ENCODE measurements at places on chromosomes 7 and 10. TPM values are rescaled to one million over a fixed set of nuclear protein-coding genes. Genes with fewer than 3 reads are reported as not detected.

DNA sequence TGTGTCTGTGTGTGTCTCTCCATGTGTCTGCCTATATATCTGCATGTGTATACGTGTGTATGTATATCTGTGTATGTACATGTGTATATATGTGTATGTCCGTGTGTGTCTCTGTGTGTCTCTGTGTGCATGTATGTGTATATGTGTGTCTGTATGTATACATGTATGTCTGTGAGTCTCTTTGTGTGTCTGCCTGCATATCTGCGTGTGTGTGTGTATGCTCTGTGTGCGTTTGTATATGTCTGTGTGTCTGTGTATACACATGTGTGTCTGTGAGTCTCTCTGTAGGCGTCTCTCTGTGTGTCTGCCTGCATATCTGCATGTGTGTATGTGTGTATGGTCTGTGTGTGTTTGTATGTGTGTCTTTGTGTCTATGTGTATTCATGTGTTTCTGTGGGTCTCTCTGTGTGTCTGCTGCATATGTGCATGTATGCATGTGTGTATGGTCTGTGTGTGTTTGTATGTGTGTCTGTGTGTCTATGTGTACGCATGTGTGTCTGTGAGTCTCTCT is 23.7 kb upstream of the KLF6 start:
- H3K4me1 ChIP-seq: peaks cover 4% of the 10 kb centered on the region
- H3K36me3 ChIP-seq: no peaks in the 10 kb centered on the region
- H3K4me3 ChIP-seq: no peak overlapping the region
- DNase-seq: no peak
- no peaks in the 10 kb centered on the region for H3K27me3 ChIP-seq

DNA sequence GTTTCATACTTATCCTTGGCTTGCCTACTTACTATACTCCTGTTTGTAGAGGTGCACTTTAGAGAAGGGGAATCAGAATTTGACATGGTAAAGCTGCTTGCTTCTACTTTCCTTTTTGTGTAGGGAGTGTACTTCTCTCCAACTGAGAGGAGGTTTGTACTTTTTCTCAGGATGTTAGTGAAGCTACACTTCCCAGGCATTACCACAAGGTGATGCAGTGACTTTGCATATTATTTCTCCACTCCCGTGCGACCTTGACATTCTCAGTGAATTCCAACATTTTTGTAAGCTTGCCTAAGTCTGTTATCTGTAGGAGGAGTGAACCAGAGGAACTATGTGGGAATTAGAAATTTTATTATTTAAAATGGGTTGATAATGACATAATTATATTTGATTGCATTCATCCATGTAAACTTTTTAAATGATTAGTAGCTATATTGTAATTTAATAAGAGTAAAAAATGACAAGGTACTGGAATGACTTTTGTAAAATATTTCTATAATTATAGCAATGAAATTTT is 5.2 kb downstream of the TAX1BP1 start:
- H3K4me3 ChIP-seq: no peak overlapping the region
- H3K4me1 ChIP-seq: peaks cover 5% of the 10 kb centered on the region
- no peak overlapping the region for H3K27ac ChIP-seq
- no peak for DNase-seq

CPA2 gene
- 1.0 TPM for total RNA-seq

EGR2 gene
- 11.4 TPM for total RNA-seq

GRCh38 chr7:36203071-36203790 is 50.2 kb downstream of the EEPD1 start:
- peaks cover 12% of the 10 kb centered on the region for H3K4me1 ChIP-seq
- H3K36me3 ChIP-seq: no peaks in the 10 kb centered on the region
- no peak for DNase-seq
- no peak overlapping the region for H3K4me3 ChIP-seq

DNA sequence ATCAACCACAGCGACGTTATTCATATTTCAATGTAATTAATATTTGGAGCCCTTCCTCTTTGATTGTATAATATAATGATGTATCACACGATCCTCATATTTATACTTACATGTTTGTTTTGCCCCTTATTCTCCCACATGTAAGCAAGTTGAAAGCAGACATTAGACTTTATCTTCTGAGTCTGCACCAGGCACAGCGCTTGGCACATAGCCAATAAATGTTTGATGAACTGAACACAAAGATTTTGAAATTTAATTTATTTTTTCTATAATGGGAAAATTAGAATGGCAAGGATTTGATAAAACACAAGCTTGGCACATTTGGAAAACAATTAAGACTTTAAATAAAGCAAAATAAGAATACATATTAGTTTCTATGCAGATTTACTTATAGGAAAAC is 31.6 kb downstream of the ZFAND4 start:
- no peaks in the 10 kb centered on the region for H3K36me3 ChIP-seq
- DNase-seq: no peak
- H3K27me3 ChIP-seq: no peaks in the 10 kb centered on the region
- H3K4me1 ChIP-seq: no peaks in the 10 kb centered on the region

HABP2 gene
- total RNA-seq: not detected

DNA sequence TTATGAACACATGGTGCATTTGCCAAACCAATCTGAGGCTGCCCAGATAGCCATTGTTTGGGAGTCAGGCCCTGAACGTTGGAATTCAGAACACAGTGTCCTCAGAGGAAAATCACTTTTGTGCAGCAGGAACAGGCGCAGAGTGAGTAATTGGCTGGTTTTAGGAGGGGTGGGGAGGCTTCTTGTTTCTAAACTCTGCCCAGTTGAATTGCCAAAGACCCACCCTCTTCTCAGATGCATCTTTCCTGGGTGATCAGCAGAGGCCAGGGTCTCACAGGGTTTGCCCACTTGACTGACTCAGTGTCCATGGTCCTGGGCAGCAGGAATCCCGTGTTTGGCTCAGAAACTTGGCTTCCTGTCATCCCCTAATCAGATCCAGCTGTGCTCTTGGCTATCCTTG is 24.3 kb downstream of the PRLHR start:
- no peaks in the 10 kb centered on the region for H3K27me3 ChIP-seq
- no peaks in the 10 kb centered on the region for H3K4me1 ChIP-seq
- no peaks in the 10 kb centered on the region for H3K36me3 ChIP-seq
- no peak for DNase-seq
- no peak overlapping the region for H3K27ac ChIP-seq

DMBT1 gene
- 0.10 TPM for total RNA-seq

MRPS17 gene
- 8.6 TPM for total RNA-seq

CARD11 gene
- 1.9 TPM for total RNA-seq

- DNase-seq: peak; percentile 81
- no peaks in the 10 kb centered on the region for H3K4me1 ChIP-seq
- no peaks in the 10 kb centered on the region for H3K27me3 ChIP-seq
- H3K4me3 ChIP-seq: no peak overlapping the region
- peaks cover 8% of the 10 kb centered on the region for H3K36me3 ChIP-seq
Observed at GRCh38 chr7:44767912-44768627, 19.4 kb downstream of the ZMIZ2 start.

SLC29A3 gene
- 8.8 TPM for total RNA-seq

- no peak overlapping the region for H3K4me3 ChIP-seq
- DNase-seq: peak; percentile 59
- H3K4me1 ChIP-seq: no peaks in the 10 kb centered on the region
- no peaks in the 10 kb centered on the region for H3K27me3 ChIP-seq
Observed at GRCh38 chr7:157465891-157466866, 129.4 kb downstream of the DNAJB6 start.

- no peak for DNase-seq
- no peaks in the 10 kb centered on the region for H3K4me1 ChIP-seq
- no peak overlapping the region for H3K4me3 ChIP-seq
- no peaks in the 10 kb centered on the region for H3K27me3 ChIP-seq
- H3K27ac ChIP-seq: no peak overlapping the region
Observed at GRCh38 chr10:12491491-12491890, 142.1 kb downstream of the CAMK1D start.

DNA sequence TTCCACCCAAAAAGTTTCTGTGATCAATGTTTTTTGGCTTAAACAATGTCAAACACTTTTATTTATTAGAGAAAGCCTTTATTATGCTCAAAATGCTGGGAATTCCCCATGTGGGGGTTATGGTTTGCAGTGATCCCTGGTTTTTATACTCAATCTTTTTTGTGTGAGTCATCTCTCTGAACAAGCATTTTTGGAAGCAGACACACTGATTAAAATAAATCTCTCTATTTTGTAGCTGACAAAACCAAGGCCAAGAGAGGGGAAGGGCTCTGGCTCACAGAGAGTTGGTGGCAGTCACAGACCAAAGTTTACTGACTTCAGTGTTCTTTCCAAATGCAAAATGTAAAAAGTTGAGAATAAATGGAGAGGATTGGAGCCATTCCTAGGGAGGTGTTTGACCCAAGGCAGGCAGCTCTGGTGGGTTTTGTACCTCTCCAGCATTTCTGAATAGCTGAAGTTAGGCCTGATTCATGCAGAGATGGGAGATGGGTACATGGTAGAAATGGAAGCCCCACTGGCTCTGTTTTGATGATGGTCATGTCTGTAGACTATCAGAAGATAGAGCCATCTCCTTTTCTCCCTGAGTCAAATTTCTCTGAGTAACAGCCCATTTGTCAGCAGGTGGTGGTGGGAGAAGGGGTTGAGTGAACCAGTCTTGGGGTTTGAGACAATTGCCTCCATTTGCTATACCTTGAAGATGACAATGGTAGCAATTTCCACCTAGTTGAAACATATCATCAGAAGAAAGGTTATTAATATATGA is 45.4 kb upstream of the NAMPT start:
- no peaks in the 10 kb centered on the region for H3K36me3 ChIP-seq
- DNase-seq: peak; percentile 50
- no peaks in the 10 kb centered on the region for H3K27me3 ChIP-seq
- H3K4me1 ChIP-seq: peaks cover 3% of the 10 kb centered on the region

GRCh38 chr7:148379677-148380076 is 210.9 kb upstream of the C7orf33 start:
- H3K4me1 ChIP-seq: no peaks in the 10 kb centered on the region
- no peaks in the 10 kb centered on the region for H3K27me3 ChIP-seq
- no peak for DNase-seq

CLIP2 gene
- 35.7 TPM for total RNA-seq

- no peak overlapping the region for H3K4me3 ChIP-seq
- peak; percentile 60 for DNase-seq
- H3K4me1 ChIP-seq: no peaks in the 10 kb centered on the region
- H3K27ac ChIP-seq: no peak overlapping the region
- H3K27me3 ChIP-seq: no peaks in the 10 kb centered on the region
Observed at GRCh38 chr7:157633465-157634185, 296.8 kb downstream of the DNAJB6 start.

GRCh38 chr7:49768835-49769234 is 4.6 kb upstream of the VWC2 start:
- no peaks in the 10 kb centered on the region for H3K27me3 ChIP-seq
- no peak for DNase-seq
- no peak overlapping the region for H3K27ac ChIP-seq
- H3K4me3 ChIP-seq: no peak overlapping the region
- no peaks in the 10 kb centered on the region for H3K4me1 ChIP-seq

DNA sequence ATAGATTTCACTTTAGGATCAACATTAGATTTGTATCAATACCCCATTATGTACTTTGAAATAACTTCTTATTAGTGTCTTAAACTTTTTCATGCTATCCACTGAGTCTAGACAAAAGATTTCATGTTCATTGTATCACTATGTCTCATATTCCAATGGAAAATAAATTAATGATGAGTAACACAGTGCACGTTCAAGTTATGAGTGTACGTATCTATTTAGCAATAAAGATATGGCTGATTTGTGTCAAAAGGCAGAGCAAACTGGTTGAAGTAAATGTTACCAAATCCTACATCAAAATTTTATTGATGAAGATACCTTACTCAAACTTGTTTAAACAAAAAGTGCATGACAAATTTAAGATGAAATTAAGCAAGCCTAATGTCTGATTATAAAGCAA is 102.4 kb downstream of the SEMA3E start:
- H3K27me3 ChIP-seq: no peaks in the 10 kb centered on the region
- no peak overlapping the region for H3K27ac ChIP-seq
- H3K4me1 ChIP-seq: no peaks in the 10 kb centered on the region
- no peaks in the 10 kb centered on the region for H3K36me3 ChIP-seq

DNA sequence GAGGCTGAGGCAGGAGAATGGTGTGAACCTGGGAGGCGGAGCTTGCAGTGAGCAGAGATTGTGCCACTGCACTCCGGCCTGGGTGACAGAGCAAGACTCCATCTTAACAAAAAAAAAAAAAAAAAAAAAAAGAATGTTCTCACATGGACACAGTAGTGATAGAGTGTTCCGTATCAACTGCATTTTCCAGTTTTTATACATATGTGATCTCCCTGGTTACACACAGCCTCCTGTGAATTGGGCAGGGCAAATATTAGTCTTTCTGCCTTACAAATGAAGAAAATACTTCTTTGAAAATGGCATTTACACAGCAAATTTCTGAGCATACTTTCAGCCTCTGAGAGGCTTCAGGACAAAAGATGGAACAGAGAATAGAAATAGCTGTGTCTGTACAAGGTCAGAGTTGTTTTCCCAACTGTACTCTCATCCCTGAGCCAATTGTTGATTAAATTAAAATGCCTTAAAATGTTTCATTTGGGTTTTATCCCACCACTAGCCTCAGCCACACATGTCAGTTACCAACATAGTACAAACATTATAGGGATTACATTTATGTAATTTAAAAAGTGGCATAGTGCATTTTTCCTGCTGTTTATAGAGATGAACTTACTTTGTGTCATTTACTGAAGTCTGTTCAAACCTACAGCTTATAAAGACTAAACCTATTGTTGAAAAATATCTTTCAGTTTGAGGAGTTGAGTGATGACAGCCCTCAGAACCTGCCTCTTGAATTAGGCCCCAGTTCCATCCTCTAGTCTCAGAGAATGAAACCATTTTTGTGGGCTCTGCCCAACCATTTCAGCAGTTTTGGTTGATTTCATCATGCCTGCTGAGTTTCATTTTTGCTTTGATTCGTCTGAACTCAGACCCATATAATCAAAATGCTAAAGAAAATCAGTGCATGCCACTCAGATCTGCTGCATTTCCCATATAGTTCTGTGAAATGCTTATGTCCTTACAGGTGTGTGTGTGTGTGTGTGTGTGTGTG is 609.4 kb upstream of the C7orf33 start:
- H3K4me1 ChIP-seq: no peaks in the 10 kb centered on the region
- H3K4me3 ChIP-seq: no peak overlapping the region
- no peak overlapping the region for H3K27ac ChIP-seq
- H3K36me3 ChIP-seq: no peaks in the 10 kb centered on the region

GRCh38 chr7:37377231-37377630 is 71.4 kb downstream of the ELMO1 start:
- no peak overlapping the region for H3K4me3 ChIP-seq
- no peak for DNase-seq
- no peak overlapping the region for H3K27ac ChIP-seq
- H3K36me3 ChIP-seq: no peaks in the 10 kb centered on the region
- no peaks in the 10 kb centered on the region for H3K4me1 ChIP-seq

ELN gene
- 836 TPM for total RNA-seq

GRCh38 chr10:69885379-69886013 is 83.8 kb downstream of the COL13A1 start:
- no peaks in the 10 kb centered on the region for H3K4me1 ChIP-seq
- no peak overlapping the region for H3K4me3 ChIP-seq
- no peaks in the 10 kb centered on the region for H3K27me3 ChIP-seq
- H3K36me3 ChIP-seq: no peaks in the 10 kb centered on the region
- DNase-seq: no peak
- H3K27ac ChIP-seq: no peak overlapping the region

GRCh38 chr7:81560708-81561107 is 209.1 kb downstream of the HGF start:
- no peak for DNase-seq
- no peaks in the 10 kb centered on the region for H3K36me3 ChIP-seq

GRCh38 chr10:70053218-70053840 is 683 bp downstream of the MACROH2A2 start:
- H3K27ac ChIP-seq: no peak overlapping the region
- H3K4me1 ChIP-seq: no peaks in the 10 kb centered on the region
- no peaks in the 10 kb centered on the region for H3K36me3 ChIP-seq

PLCE1 gene
- total RNA-seq: 16.6 TPM

AFAP1L2 gene
- total RNA-seq: 16.3 TPM

Data from aorta (tissue), 5 donors.